Caco-2 (cell line): ENCODE measurements at places on chromosomes 12 and 14.

DNA sequence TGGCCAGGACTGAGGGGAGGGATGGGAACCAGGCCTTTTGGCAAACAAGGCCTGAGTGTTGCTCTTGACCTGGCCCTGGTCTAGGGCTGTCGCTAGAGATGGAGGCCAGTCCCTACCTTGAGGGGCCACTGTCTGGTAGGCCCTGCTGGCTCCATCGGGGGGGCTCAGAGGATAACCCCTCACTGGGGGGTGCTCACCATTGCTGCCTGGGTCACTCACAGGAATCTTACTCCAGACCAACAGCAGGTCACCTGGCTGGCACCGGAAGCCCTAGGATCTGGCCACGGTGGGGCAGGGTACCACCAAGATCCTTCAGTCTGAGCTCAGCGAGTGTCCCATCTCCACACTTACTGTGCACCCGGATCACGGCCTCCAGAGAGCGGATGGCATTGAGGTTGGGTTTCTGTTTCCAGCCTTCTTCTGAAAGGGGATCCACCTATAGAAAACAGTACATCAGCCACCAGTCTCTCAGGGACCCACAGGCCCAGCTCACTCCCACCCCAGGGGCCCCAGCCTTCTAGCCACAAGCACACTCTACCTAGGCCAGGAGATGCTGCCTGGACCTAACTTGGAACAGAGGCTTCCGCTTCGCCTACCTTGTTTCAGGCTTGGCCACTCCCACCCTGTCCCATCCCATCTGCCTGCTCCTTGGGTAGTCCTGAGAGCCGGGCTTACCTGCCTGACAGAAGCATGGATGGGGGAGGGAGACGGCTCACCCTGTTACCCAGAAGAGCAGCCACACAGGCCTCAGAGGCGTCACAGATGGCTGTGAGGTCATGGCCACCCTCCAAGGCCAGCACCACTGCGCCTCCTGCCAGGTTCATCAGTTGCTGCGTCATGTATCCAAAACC lies 12.2 kb downstream of the SLC48A1 start:
- DNase-seq: no peak

DNA sequence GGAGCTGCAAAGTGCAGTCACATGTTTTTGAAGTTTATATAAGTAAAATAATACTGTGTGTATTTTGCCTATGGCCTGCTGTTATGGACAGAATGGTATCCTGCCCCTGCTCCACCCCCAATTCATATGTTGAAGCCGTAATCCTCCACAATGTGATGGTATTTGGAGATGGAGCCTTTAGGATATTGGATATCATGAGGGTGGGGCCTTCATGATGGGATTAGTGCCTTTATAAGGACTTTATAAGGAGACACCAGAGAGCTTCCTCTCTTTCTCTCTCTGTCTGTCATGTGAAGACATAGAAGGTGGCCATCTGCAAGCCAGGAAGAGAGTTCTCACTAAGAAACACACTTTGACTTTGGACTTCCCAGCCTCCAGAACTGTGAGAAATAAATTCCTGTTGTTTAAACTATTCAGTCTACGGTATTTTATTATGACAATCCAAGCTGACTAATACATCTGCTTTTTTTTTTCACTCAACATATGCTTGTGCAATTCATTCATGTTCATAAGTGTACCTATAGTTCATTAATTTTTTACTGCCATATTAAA lies 3.1 kb upstream of the CHPT1 start:
- no peak for DNase-seq

DNA sequence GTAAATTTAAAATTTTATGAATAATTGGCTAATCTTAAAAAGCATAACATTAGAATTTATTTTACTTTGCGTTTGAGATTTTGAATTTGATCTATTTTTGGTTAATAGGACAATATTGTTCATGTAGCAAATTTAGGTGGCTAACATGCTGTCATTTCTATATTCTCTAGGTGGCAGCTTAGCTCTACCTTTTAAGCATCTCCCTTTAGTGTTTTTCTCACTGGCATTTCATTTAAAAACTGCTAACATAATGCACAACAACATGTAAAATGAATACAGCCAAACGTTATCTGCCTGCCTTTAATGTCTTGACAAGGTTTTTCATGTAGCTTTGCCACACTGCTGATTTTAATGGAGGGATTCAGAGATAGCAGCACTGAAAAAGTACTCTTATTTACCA lies 272.4 kb upstream of the FBXO33 start:
- no peak for DNase-seq

- DNase-seq: no peak
These were observed 89.2 kb downstream of the FOXN3 start for GRCh38 chr14:89327771-89328212.

DNA sequence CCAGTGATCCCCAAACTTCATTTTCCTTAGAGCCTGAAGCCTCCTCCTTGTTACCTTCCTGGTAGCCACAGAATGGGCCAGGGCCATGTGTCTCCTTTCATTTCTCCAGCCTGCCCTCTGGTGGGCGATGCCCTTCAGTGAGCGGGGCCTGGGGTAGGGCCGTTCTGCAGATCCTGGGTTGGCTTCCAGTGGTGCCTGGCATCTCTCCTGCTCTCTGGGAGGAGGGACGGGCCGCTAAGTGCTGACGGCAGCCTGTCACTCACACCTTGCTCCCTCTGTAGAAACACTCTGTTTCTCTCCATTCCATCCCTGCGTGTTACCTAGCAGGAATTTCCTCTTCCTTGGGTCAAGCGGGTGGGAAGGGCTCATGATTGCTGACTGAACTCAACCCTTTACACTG lies 232.1 kb downstream of the CACNA1C start:
- DNase-seq: peak; percentile 77

GRCh38 chr14:102496958-102497744 lies 12.4 kb downstream of the ANKRD9 start:
- no peak for DNase-seq

GRCh38 chr14:32381869-32382268 lies 52.8 kb downstream of the AKAP6 start:
- no peak for DNase-seq

- DNase-seq: no peak
These were observed 472.8 kb upstream of the PRICKLE1 start for GRCh38 chr12:43062201-43062895.

GRCh38 chr14:36605506-36605857 lies 23.1 kb upstream of the NKX2-8 start:
- DNase-seq: no peak

- no peak for DNase-seq
These were observed 21.0 kb downstream of the CFAP54 start for GRCh38 chr12:96510306-96510764.

- no peak for DNase-seq
These were observed 122.1 kb downstream of the PLEKHA5 start for GRCh38 chr12:19251481-19252132.

DNA sequence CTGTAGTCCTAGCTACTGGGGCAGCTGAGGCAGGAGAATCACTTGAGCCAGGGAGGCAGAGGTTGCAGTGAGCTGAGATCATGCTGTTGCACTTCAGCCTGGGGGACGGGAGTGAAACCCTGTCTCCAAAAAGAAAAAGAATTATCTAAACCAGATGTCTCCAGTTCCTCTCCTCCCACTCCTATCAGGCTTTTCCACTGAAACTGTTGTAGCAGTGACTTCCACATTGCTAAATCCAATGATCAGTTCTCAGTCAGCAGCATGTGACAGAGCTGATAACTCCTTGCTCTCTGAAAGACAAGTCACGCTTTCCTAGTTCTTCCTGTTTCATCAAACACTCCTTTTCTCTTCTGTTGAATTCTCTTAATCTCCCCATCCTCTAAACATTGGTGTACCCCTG lies 8.6 kb downstream of the SLC38A6 start:
- DNase-seq: no peak

DNA sequence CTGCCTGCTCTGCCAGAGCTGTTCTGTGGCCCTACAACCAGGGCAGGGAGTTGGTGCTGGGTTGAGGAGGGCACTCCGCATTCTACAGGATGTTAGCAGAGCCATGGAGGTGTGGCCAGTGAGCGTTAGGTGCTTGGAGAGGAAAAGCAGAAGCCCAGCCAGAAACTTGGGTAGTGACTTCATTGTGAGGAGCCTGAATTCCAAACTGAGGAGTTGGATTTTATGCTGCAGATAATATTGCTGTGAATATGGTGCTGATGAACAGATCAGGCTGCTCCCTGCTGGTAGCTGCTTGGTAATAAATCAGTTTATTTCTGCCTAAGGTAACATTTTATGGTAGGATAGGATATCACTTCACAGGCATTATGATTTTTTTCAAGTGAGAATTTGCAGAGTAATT lies 7.1 kb upstream of the CCDC175 start:
- no peak for DNase-seq

GRCh38 chr12:6547987-6548386 lies 7.9 kb downstream of the IFFO1 start:
- DNase-seq: no peak

DNA sequence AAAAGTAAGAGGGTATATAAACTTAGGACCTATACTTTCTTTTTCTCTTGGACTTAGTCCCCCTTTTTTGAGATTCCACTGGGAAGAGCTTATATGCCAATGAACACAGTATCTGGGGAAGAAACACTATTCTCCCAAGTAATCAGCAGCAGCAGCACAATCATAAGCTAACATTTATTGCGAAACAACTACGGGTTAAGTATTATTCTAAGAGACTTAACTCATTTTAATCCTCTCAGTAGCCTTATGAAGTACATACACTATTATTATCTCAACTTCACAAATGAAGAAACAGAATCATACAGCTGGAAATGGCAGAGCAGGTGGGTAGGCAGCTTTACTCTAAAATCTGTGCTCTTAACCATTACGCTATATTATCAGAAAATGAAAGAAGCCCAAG lies 27.9 kb downstream of the BAZ2A start:
- DNase-seq: no peak

- DNase-seq: peak; percentile 57
These were observed 36.3 kb upstream of the NPFF start for GRCh38 chr12:53543539-53543938.

GRCh38 chr12:106791531-106791930 lies 17.0 kb downstream of the RIC8B start:
- DNase-seq: no peak

DNA sequence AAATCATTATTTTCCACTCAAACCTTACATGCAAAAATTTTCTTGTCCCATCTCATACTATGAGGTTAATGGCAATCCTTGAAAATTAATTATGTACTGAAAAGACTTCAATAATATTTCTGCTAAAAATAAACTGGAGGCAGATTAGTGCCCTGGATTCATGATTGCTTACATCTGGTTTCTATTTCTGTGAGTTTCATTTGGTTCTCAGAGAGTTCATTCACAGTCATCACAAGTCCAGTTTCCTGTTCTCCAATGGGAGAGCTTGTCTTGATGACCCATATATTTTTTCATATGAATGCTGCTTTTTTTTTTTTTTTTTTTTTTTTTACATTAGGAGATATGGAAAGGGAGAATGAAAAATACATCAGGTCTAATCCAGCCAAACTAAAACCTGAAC lies 6.6 kb upstream of the PTHLH start:
- DNase-seq: no peak

DNA sequence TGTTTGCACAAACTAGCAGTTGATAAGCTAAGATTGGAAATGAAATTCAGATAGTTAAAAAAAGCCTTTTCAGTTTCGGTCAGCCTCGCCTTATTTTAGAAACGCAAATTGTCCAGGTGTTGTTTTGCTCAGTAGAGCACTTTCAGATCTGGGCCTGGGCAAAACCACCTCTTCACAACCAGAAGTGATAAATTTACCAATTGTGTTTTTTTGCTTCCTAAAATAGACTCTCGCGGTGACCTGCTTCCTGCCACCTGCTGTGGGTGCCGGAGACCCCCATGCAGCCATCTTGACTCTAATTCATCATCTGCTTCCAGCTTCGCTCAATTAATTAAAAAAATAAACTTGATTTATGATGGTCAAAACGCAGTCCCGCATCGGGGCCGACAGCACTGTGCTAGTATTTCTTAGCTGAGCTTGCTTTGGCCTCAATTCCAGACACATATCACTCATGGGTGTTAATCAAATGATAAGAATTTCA lies 335.6 kb downstream of the TMEM121 start:
- DNase-seq: no peak

- DNase-seq: no peak
These were observed 46.8 kb downstream of the PCNX1 start for GRCh38 chr14:70954068-70954467.
